Mammary microvascular endothelial cell (primary cell): ENCODE measurements at places on chromosomes 12 and 14. TPM values are rescaled to one million over a fixed set of nuclear protein-coding genes. Genes with fewer than 3 reads are reported as not detected.

The RPGRIP1 gene
- total RNA-seq, result 0.05 TPM in 1 of 2 replicates, not detected in the other

The CLIP1 gene
- total RNA-seq, result 45.0 and 45.2 TPM in 2 replicates

The PRPH gene
- total RNA-seq, result not detected in 2 replicates

The NXPH4 gene
- not detected in 2 replicates for total RNA-seq

The DNAJC22 gene
- total RNA-seq, result 0.20 and 0.98 TPM in 2 replicates
